ENCODE measurements at places on chromosomes 4 and X.

GRCh38 chr4:80529026-80529425 lies 193.5 kb downstream of the CFAP299 start:
- peak; percentile 31 for DNase-seq

DNA sequence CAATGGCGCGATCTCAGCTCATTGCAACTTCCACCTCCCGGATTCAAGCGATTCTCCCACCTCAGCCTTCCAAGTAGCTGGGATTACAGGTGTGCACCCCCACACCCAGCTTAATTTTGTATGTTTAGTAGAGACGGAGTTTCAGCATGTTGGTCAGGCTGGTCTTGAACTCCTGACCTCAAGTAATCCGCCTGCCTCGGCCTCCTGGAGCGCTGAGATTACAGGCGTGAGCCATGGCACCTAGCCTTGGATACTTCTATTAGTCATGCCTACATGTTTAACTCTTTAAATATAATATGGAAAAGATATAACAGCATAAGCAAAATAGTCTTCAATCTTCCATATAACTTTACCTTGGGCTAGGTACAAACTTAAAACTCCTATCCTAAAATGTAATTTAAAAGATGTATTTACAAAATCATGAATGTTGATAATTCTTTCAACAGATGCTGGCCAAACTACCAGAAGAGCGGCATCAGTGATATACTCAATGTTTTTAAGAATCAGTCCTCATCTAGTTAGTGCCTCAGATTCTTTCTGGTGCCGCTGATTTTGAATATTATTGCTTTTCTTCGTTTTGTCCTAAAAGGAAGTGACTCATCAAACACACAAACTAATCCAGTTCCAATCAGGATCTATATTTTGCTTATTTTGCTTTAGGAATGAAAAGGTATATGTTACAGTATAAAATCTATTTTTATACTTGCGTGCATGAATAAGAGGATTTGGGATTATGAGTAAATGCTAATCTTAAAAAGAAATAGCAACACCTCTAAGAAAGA lies 23.7 kb downstream of the FAM241A start:
- DNase-seq: no peak

- peak; percentile 30 for DNase-seq
These were observed 972.3 kb downstream of the PCDH7 start for GRCh38 chr4:31692399-31692940.

- no peak for DNase-seq
These were observed 144.8 kb upstream of the CXorf66 start for GRCh38 chrX:140110081-140110650.

- no peak for DNase-seq
These were observed 3.3 kb upstream of the ERAS start for GRCh38 chrX:48823053-48823452.

DNA sequence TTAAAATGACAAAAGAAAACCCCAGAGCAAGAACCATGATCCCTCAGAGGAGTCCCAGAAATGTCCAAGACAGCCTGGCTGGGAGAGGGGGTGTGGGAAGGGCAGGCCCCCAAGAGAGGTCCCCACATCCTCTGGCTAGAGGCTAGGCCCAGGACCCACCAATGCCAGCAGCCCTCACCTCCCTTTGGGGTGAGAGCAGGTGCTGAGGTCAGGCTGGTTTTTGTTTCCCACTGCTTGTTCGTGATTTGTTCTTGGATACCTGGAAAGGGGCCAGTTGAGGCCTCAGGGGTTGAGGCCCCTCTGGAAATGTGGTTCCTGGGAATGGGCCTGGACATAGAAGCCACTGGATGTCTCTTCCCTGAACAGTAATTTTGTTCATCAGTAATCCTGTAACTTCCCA lies 2.3 kb upstream of the GRSF1 start:
- DNase-seq: no peak

DNA sequence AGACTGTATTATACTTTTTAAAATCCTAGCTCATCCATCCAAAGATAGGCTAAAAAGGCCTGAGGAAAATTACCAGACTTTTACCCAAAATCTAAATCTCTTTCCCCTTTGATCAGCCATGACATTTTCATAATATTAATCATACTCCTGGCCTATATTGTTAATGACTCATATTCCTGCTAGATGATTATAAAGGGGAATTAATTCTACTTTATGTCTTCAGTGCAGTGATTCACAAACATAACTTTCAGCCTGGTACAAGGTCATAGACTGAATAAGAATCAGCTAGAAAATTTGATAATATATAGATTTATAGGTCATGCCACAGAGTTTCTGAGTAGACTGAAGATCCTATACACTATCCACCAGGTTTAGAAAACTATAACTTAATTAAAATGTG lies 1905.4 kb downstream of the C4orf33 start:
- no peak for DNase-seq

DNA sequence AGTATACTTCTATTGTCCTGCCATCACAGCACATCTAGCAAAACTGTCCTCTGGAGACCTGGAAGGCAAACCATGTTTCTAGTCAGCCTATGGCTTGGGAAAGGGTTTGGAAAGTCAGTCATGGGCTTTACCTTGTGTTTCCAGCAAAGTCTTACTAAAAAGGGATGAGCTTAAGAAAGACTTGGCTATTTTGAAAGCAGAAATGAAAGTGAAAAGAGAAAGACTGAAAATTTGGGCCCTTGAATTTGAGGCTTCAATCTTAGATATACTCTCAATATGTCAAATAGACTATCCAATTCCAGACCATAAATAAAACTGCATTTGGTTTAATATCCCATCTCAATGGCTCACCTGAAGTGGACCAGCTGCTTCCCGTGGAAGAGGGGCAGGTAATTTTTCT lies 127.9 kb downstream of the ZNF330 start:
- DNase-seq: no peak

DNA sequence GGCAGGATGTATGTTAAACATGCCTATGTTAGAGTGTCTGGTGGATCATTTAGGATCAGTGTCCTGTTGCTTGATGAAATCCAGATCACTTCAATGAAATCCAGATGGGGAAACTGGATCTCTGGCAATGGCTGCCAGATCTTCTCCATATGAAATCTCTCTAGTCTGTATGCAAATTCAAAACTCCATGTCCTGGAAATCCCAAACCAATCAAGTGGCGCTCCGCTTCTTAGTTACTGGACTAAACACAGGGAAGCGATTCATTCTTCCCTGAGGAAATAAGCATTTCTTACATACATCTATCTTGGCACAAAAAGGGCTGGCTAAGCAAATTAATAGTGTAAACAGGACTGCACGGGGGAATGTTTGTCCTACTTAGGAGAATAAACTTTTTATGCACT lies 94.9 kb downstream of the HDAC8 start:
- no peak for DNase-seq

DNA sequence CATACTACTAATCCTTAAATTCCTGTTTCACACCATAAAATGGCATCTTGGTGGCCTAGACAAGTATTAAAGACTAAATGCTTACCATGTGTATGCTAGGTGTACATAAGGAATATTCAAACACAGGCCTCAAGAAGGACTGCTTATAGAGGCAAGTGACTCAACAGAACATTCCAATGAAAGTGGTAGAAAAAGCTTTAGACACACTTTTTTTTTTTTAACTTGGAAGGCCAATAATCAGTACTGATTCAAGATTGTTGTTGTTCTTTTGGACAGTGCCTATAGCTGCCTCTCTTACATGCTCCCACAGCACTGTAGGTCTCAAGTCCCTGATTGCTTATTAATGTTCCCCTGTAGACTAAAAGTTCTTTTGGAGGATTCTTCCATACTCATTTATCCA lies 77.6 kb downstream of the FBXL5 start:
- no peak for DNase-seq

DNA sequence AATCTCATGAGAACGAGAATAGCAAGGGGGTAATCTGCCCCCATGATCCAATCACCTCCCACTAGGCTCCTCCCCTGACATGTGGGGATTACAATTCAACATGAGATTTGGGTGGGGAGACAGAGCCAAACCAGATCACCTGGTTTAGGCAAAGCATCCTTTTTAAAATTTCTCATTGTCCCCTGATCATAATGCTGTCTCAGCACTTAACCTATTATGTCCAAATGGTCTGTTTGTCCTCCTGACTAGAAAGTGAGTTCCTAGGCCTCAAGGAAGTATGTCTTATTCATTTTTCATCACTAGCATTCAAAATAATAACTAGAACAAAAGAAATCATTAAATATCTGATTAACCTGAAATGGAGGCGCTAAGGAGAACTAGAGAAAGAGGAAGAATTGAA lies 7.9 kb upstream of the PRMT9 start:
- no peak for DNase-seq

DNA sequence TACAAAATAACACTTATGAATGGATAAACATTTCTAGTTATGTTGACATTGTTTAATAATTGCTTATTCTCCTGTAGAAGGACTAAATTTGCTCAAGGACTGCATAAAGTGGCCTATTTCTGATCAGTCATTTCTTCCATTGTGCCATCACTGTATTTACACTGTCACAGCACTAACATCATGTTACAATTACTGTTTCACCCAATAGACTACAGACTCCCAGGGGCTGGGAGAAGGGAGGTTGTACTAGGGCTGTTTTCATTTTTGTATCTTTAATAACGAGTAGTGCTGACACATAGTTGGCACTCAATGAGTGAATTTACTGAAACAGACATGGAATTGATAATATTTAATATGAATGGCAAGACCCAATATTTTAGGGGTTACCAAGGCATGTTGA lies 139.5 kb downstream of the SLC10A7 start:
- DNase-seq: no peak

DNA sequence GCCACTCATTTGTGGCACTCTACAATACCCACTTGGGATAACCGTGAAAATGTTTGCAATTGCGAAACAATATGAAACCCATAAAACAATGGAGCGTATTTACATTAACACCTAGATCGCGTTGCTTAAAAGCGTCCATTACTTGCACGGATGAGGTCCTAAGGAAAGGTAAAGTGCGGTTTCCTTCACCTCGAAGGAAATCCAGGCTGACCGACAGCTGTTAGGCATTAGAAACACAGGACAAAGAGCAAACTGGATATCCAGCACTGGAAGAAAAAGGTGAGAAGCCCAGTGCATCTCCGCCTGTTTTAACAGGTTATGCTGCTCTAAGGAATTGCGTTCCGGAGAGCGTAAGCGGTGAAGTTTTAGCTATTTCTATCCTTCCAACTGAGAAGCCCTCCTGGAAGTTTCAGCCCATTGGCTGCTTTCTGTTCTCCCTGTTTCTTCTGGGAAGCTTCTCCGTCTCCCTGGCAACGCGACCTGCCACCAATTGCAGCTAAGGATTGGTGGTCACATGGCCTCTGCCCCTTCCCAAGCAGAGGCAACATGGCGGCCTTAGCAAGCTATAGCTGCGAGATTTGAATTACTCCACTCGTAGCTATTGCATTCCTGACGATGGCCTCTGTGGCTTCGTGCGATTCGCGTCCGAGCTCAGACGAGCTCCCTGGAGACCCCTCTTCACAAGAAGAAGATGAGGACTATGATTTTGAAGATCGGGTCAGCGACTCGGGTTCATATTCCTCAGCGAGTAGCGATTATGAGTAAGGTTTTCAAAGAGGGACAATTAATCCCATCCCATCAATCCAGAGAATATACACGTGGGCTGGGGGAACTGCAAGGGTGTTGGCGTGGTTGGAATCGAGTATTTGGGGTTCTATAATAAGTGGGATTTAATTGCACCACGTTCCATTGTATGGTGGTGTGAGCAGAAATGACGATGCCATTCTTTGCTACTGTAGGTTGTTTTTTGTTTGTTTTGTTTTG lies at the start of gene INTU:
TSS of gene INTU (plus strand) at position 538 of the 984 bp plus-strand sequence. CDS start at position 616, 78 bp downstream.
- peak; percentile 96 for DNase-seq

- no peak for DNase-seq
These were observed 231.7 kb downstream of the SPRY1 start for GRCh38 chr4:123628288-123628687.

GRCh38 chr4:84877051-84877833 lies 89.2 kb downstream of the WDFY3 start:
- no peak for DNase-seq

DNA sequence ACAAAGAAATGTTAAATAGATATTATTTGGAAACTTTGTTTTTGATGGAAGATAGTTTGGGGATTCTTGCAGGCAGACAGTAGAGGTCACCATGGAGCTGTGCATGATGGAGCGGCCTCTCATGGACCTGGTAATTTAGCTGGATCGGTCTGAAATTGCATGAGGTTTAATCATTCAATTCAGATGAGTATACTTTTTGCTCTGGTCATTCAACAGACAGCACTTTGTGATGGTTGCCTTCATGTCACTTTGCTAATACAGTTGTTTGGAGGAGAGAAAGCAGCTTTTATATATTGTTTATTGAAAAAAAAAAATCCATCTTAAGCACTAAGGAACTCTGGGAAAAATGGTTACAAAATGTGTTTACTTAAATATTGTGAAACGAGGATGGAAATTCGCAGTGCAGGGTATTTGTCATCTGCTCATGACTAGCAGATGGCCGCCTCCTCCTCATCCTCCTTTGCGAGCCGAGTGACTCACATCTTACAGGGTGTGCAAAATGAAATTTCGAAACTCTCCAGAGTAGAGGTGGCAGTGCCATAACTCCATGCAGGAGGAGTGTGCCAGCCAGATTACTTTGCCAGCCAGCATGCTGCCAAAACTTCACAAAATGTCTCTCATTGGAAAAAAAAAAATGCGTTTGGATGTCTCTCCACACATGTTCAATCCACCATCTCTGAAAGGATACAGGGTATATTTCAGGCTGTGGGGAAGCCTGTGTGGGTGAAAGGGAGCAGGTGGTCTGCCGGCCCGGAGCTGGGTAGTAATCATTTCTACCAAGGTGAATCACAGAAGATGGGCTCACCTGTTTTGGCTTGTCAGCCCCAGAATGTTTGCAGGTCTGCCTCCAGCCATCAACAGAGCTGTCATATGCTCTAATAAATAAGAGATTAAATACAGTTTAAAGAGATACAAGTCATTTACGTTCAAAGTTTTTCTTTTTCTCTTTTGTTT lies 314.9 kb upstream of the DIPK2B start:
- DNase-seq: peak; percentile 49

DNA sequence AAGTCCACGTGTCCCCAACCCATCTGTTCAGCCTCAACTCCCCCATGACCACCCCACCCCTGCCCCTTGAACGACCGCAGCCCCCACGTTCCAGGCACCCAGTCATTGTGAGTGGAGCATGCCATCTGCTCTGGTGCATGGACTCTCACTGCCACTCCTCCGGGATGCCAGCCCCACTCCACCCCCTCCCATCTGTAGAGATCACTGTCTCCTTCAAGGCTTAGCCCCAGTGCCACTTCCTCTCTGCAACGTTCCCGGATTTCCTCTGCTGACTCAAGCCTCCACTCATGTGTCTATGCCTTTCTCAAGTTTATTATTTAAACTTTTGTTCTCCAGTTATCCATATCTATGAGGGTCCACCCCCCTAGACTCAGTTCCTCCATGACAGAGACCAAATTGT lies 54.0 kb downstream of the MAML3 start:
- no peak for DNase-seq

GRCh38 chr4:6920171-6920570 lies 10.5 kb downstream of the TBC1D14 start:
- DNase-seq: peak; percentile 80

- DNase-seq: no peak
These were observed 215.0 kb upstream of the GIMD1 start for GRCh38 chr4:106583567-106583966.

Measured in left lung (tissue), 14 donors.